A172 (cell line): ENCODE measurements at places on chromosomes 2 and 18. TPM values are rescaled to one million over a fixed set of nuclear protein-coding genes. Genes with fewer than 3 reads are reported as not detected.

The SCLY gene
- total RNA-seq: 40.8 and 79.9 TPM in 2 replicates

- peak; percentile 96 for DNase-seq
These were observed at the start of the genes CENPO and PTRHD1 for GRCh38 chr2:24792874-24793760. TSS of gene CENPO (plus strand) at chr2:24793425. CDS start at chr2:24793920, 495 bp downstream. TSS of gene PTRHD1 (minus strand) at chr2:24793391. CDS start at chr2:24793377, 14 bp downstream.

- DNase-seq: no peak
These were observed 1.3 kb downstream of the RTP5 start for GRCh38 chr2:241870611-241871537.

DNA sequence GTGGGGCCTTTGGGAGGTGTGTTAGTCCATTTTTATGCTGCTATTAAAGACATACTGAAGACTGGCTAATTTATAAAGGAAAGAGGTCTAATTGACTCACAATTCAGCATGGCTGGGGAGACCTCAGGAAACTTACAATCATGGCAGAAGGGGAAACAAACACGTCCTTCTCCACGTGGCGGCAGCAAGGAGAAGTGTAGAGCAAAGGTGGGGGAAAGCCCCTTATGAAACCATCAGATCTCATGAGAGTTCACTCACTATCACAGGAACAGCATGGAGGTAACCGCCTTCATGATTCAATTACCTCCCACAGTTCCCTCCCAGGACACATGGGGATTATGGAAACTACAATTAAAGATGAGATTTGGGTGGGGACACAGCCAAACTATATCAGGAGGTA is 187.1 kb upstream of the OSR1 start:
- no peak for DNase-seq

DNA sequence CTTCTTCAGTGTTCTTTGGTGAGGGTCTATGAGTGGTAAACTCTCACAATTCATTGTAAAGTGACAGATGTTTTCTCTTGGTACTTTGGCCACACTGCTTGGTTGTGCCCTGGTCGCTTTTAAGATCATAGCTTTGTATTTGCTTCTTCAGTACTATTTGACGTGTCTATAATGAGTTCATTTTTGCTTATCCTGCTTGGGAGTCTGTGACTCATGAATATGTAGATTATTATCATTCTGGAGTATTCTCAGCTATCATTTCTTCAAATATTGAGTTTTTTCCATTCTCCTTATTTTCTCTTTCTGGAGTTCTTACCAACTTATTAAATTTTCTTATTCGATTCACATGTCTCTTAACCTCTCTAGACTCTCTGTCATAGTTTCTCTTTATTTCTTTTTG is 73.0 kb upstream of the HS6ST1 start:
- DNase-seq: no peak
